ENCODE measurements at places on chromosomes 2 and 18.

DNA sequence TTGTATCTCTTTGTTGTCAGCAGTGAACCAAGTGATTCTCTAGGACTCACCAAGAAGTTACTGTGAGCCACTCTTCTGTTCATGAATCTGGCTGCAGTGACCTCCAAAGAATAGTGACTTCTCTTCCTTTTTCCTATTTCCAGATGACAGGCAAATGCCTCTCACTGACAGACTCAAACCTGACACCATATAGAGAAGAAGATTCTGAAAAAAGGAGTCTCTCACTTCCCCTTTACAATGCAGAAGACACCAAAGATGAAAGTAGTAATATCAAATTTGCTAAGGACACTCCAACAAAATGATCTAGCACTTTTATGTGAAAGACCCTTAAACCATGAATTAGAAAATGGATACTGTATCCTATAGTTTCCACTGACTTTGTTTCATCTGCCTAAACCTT is 44.4 kb upstream of the SETBP1 start:
- DNase-seq, result no peak

- no peak for DNase-seq
Measured at GRCh38 chr2:181988154-181988924, 2.7 kb downstream of the PPP1R1C start.

- no peak for DNase-seq
Measured at GRCh38 chr18:22723773-22724172, 209.4 kb upstream of the RBBP8 start.

DNA sequence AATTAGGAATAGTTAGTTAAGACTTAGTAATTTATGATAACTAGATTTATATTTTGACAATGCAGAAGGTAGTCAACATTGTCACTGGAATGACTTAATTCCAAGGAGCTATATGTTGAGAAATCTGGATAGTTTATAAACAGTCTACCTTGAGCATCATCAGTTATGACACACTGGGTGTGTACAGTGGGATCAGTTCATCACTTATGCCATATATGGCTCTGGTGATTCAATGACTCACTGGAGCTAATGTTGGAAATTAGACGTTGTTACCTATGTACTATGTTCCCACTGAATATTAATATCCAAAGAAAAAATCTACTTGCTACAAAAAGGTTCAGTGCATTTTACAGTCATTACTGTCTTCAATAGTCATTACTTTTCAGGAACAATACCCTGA is 34.0 kb upstream of the ITPRID2 start:
- DNase-seq, result no peak

DNA sequence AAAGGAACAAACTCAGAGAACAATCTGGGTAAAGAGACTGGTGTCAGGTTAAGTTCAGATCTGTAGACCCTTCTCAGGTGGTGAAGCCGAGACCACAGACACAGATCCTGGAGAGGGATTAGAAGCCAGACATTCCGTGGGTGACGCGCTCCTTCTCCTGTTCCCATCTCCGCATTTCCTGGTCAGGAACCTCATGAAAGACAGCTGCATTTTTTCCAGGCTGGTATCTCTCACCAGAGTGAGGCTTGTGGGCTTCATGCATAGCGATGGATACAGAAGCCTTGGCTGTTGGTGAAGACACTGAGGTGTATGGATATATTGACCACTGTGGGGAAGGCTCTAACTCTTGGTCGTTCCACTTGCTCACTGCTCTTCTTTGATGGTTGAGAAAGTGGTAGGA is 152.6 kb downstream of the FAM210A start:
- DNase-seq, result no peak

DNA sequence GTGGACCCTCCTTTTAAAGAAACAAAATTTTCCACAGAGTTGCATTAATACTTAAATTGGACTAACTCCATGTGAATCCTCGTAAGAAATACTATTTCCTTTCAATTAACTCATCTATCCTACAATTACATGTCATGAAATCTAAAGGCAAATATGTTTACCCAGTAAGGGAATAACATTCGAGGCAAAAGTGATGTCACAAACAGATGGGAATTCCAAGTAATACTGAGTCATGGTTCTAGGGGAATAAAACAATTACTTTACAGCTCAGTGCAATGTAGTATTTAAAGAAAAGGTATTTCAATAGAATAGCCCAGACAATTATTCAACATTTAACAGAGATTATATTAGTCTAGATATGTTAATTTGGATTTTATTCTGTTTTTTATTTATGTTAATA is 205.8 kb downstream of the ZNF385B start:
- no peak for DNase-seq

DNA sequence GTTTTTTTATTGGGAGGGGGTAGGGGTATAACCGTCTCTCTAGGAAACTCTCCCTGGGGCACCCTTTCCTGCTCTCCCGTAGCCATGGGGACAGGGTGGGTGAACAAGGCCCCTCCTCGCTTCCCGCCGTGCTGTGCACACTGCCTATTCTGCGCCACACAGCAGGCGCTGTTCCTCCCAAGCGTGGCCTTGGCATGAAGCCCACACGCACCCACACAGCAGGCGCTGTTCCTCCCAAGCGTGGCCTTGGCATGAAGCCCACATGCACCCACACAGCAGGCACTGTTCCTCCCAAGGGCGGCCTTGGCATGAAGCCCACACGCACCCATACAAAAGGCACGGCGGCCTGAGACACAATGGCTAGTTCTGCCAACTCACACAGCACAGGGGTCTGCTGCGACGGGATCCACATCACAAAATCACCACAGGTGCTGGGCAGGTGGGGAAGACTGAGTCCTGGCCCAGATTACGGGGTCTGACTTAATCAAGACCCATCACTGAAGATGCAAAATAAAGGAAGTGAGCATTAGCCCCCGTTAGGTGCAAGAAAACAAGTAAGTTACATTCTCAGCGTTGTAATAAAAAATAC is 46.6 kb upstream of the TPO start:
- DNase-seq, result no peak

GRCh38 chr18:63844254-63844653 is 43.3 kb upstream of the SERPINB2 start:
- DNase-seq, result no peak

- no peak for DNase-seq
Measured at GRCh38 chr2:190903693-190904450, 23.3 kb downstream of the GLS start.

Data from muscle of back (tissue), 13 donors.